ENCODE measurements at places on chromosomes 3 and 15. TPM values are rescaled to one million over a fixed set of nuclear protein-coding genes. Genes with fewer than 3 reads are reported as not detected.
A peak's percentile ranks its signal among the peaks of the same experiment; 100 is the strongest.

The POPDC2 gene
- total RNA-seq, result 1.6 TPM

The C15orf39 gene
- 29.3 TPM for total RNA-seq

- DNase-seq, result peak; percentile 86
These were observed 18.3 kb upstream of the ATP8B4 start for GRCh38 chr15:50137330-50137761.

- no peak for DNase-seq
These were observed 185.7 kb downstream of the LPP start for GRCh38 chr3:188339410-188340295.

DNA sequence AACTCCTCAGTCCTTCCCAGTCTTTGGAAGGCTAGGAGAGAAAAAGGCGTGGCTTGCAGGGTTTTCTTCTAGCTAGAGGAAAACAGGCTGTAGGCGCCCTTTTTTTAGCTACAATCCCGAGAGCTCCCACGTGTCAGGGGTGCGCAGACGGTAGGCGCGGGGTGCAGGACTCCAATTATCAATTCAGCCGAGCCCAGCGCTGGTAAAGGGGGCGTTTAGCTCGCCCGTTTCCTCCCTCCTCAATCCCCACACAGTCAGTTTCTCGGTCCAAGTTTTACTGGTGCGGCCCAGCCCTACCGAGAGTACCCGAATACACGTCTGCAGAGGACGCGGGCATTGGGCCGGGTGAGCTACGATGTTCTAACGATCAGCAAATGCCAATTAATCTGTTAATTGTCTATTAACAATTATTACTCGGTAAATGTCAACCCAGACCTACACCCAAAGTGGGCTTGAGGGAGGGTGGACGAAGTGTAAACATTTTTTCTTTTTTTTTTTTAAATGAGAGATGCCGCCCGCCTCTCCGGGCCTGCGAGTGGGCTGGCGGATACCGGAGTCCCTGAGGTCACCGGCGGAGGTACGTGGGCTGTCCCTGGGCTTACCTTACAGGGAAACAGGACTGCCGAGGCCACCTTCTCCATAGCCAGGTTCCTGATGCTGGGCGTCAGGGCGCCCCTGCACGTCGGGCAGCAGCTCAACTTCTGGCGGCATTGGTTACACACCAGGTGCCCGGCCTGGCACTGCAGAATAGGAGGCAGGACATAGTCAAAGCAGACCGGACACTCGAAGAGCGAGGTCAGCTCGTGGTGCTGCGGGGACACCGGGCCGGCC, 923 bp downstream of the SIAH2 start:
- DNase-seq, result no peak

DNA sequence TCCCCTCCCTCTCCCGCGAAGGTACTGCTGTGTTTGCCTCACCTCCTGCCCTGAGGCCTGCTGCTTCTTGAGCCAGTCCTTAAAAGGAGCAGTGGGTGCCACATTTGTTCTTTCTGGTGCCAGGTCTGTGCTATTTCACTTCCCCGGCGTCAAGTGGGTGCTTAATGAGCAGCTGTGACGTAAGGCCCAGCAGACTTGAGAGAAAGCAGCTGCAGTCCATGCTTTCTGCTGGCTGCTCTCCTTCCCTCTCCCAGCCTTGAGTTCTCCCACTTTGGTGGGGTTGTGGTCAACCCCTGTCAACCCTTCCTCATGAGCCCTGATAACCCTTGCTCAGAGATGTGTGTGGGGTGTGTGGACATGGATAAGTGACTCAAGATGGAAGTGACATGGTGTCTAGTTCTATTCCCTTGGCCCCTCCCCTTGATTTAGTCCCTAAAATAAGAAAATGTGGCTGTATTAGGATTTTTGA, 6.9 kb downstream of the INAFM2 start:
- no peak for DNase-seq

DNA sequence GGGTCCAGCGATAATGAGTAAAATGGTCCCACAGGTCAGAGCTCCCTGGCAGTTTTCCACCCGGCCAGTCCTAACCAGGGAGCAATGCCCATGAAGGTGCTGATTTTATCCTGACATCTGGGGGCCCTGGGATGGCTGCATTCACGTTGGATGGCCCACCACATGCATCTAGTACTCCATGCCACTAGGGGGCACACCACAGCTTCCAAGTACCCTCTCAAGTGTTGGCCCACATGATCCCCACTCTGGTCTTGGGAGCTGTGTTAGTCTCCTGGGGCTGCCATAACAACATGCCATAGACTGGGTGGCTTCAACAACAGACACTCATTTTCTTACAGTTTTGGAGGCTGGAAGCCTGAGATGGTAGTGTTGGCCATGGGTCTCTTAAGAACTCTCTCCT, 225.5 kb downstream of the SLCO3A1 start:
- peak; percentile 35 for DNase-seq
